ENCODE measurements at places on chromosomes 16 and 17.

DNA sequence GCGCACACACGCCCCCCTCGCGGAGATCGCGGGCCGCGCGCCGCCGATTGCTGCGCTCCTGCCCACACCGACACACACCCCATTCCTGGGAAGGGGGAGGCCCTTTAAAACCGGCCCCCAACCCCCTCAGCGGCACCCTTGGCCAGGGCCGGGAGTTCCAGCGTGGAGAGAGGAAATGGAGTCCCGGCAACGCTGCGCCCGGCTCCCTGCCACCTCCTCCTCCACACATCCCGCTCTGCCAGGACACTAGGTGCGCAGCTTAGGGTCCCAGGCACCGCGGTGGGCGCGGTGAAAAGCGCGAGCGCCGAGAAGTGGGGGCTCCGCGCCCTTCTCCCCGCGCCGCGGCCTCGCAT lies 397 bp downstream of the CDC42EP4 start:
- no peak for DNase-seq

GRCh38 chr17:57788725-57789124 lies 43.6 kb upstream of the CCDC182 start:
- no peak for DNase-seq

- DNase-seq: no peak
These were observed 704 bp downstream of the ASIC2 start for GRCh38 chr17:33292201-33292980.

- no peak for DNase-seq
These were observed 27.4 kb upstream of the SLC6A2 start for GRCh38 chr16:55628306-55628968.

DNA sequence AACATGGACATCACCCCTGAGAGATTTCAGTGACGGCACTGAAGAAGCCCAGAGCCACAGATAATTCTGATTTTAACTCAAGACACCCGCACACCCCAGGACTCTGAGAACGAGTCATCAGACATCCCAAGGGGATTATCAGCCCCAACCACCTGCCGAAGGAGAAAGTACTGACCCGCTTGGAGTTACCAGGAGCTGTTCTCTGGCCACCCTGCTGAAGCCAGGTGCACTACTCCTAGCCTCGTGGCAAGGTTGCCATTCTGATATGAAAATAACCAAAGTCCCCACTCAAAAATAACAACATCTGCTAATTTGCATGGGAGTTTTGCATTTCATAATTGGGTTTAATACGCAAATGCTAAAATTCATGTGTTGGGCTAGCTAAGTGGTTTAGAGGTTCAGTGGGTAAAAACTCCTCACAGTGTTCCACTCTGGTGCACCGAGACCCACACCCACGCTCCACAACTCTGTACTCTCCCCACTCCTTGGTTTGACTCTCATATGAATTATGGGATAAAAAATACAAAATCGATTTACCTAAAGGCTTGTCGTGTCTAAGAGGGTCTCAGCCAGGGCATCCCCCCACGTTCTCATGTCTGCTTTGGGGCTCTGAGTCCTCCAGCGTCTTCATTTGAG lies 143.0 kb upstream of the NOL11 start:
- no peak for DNase-seq

- no peak for DNase-seq
These were observed 28.5 kb upstream of the TRAP1 start for GRCh38 chr16:3745751-3746355.

Measured in activated CD4-positive, alpha-beta memory T cell treated with anti-CD3 and anti-CD28 coated beads for 36 hours (primary cell).